Astrocyte of the hippocampus (primary cell): ENCODE measurements at places on chromosomes 7 and 10.

DNA sequence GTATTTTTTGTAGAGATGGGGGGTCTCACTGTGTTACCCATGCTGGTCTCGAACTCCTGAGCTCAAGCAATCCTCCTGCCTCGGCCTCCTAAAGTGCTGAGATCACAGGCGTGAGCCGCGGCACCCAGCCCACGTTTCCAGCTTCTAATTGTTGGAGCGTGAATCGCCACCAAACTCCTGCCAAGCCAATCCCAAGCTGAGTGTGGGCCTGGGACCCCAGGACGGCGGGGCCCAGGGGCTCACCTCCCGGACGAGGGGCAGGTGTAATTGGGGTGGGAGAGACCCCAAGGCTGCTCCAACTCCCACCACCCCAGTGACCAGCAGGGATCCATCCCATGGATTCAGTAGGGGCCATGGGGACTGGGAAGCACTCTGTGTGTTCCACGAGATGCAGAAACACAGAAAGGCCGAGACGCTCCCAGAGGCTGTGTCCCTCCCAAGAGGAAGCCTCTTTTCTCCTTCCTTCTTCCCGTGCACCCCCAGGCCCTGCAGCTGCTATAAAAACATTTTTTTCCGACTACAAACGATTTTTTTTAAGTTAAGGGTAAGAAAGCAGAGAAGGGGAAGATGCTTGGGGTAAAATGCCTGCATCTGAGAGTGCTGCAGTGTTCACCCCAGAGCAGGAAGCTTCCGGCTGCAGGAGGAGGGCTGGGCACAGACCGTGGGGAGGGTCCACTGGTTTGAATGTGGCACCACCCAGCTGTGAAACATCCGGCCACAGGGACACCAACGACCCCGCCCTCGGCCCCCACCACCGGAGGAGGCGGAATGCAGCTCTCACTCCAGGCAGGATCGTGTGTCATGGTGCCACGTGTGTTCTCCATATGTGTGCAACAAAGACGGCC is 76.5 kb downstream of the MICALL2 start:
- no peak for DNase-seq

GRCh38 chr7:127635659-127636285 is 16.2 kb upstream of the SND1 start:
- DNase-seq = no peak

- no peak for DNase-seq
These were observed 37.6 kb downstream of the PPIF start for GRCh38 chr10:79384773-79385391.

DNA sequence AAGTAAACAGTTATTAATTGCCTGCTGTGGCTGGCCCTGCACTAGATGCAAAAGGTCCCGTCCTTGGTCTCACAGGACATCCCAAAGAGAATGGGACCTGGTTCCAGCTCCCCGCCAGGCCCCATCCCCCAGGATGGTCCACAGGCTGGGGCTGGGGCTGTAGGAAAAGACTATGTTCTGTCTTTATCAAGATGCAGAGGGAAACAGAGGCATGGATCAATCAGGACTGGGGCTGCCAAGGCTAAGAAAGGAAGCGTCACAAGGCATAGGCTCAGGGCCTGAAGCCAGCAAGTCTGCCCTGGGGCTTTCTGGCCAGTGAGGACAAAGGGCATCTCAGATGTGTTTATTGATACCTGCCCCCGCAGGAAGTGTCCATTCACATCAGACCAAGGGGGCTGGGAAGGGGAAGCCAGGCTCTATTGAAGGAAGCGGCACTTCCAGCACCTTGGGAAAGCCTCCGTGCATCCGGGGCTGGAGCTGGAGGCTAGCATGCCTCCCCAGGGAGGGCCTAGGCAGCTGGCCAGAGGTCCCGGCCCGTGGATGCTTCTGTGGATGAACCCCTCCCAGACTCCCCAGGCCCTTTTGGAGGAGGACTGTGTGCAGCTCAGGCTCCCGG is 5.8 kb downstream of the VSIR start:
- DNase-seq = peak; percentile 34

DNA sequence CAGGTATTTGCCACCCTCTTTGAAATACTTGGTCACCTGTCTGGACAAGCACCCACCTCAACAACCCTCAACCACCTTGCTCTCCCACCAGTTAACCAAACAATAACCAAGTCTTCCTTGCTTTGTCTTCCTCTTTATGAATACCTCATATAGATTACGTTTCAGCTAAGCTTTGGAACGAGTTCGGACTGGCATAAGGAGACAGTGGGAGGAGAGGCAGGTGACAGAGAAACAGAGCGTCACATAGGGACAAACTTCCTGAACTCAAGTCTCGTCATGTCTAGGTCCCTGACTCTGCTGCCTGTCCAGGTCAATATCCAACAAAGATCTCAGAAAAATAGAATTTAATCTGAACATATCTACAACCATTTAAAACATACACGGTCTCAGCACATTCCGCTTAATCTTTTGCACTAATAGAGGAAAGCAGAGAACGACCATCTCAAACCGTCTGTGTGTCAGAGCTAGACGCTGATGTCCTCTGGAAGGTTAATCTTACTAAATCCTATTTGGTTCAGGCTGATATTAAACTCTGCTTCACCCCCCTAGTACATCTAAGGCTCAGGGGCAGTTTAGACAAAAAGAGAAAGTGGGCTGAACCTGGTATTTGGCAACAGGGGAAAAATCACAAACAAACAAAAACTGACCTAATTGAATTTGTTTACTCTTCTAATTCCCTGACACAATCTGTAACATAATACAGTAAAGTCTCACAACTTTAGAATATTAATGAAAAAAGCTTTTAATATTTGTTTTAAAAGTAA is 26.4 kb upstream of the SVOPL start:
- DNase-seq = no peak

GRCh38 chr7:11539853-11540252 is 292.1 kb downstream of the THSD7A start:
- peak; percentile 2 for DNase-seq

DNA sequence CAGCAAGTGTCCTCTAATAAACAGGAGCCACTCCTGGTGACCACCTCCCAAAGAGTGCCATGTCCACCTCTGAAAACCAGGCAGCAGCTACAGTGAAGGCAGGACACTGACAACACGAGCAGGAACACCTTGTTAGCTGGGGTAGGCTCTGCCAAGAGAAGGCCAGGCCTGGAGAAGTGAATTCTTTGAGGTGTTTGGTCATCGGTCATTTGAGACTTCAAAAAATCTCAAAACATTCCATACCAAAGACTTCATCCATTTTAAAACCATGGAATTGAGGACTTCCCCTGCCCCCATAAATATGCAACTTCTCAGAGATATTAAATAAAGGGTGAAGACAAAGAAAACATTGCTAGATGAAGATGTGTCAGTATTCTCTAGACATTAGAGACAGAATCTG is 28.4 kb upstream of the OPALIN start:
- peak; percentile 58 for DNase-seq

GRCh38 chr10:20988357-20988983 is 91.4 kb upstream of the NEBL start:
- DNase-seq = no peak

- no peak for DNase-seq
These were observed 328.5 kb downstream of the ADARB2 start for GRCh38 chr10:1408651-1409367.

GRCh38 chr10:110368556-110368955 is 63.8 kb upstream of the SMNDC1 start:
- DNase-seq = no peak

GRCh38 chr7:74002474-74003017 is 25.4 kb upstream of the ELN start:
- DNase-seq = peak; percentile 93

GRCh38 chr7:70034999-70035398 is 436.7 kb downstream of the AUTS2 start:
- DNase-seq = peak; percentile 36

- no peak for DNase-seq
These were observed 17.3 kb downstream of the SYPL1 start for GRCh38 chr7:106094780-106095179.

DNA sequence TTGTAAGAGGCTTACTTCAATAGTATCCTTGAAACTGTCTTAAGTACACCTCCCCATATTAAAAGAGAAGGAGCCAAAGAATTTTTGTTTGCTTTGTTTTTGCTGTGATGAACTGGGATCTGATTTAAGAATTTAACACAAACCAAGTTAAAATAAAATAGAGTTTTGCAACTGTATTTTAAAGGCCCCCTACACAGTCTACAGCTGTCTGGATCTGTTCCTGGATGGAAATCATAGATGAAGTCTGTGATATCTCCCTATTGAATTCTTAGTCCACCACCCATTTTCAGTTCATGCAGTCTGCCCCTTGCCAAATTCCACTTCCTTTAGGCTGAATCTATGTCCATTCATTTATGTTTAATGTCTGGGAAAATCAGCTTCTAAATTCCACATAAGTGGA is 169.8 kb upstream of the MEOX2 start:
- DNase-seq = no peak

- peak; percentile 71 for DNase-seq
These were observed 70.6 kb downstream of the CDK6 start for GRCh38 chr7:92765725-92766124.

DNA sequence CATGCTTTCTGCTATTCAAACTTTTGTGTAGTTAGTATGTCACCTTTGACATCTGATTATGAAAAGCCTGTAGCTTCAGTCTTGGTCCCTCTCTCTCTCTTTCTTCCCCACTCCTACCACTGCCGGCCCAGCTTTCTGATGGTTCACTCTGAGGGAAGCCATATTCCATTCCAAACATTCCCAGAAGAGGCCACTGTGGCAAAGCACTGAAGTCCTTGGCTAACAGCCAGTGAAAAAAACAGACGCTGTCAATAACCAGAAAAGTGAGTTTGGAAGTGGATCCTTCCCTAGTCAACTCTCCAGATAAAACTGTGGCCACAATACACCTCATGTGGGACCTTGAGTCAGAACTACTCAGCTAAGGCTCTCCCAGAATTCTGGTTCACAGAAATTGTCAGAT is 950.7 kb upstream of the PHF14 start:
- DNase-seq = peak; percentile 75

DNA sequence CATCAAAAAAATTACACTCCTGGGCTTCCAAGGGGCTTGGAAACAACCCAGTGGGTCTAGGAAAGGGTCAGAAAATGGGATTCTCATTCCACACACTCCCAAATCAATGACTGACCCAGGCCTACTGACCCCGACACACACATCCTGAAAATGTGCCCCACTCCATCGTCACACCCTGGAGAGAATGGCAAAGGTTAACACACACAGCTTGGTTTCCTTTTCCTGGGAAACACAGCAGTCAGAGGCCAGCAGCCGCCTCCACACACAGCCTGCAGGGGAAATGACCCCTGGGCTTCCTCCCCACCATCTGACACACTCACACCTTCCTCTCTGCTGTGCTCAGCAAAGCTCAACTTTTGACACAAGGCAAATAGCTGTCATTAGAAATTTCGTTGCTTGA is 42.9 kb downstream of the SH3PXD2A start:
- no peak for DNase-seq

- DNase-seq = no peak
These were observed 236.6 kb upstream of the MYO3A start for GRCh38 chr10:25697412-25697811.

GRCh38 chr7:64863021-64863420 is 40.1 kb upstream of the ZNF273 start:
- no peak for DNase-seq

GRCh38 chr10:24313283-24313682 is 104.3 kb downstream of the KIAA1217 start:
- DNase-seq = no peak

DNA sequence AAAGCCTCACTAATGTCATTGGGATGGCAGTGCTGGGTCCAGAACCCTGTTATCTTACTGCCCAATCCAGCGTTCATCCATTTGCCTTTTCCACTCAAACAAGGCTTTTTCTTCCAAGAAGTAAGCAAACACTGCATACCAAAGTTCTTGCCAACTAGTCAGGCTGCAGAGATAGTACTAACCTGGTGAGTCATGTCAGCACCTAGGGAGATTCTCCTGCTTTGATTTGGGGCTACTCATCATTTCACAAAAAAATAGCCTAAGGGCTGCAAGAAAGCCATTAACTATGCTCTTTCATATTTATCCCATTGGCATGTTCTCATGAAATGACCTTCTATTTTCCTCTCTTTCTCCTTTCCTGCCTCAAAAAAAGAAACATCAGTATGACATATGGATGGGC is 142.6 kb downstream of the TWIST1 start:
- DNase-seq = peak; percentile 33

DNA sequence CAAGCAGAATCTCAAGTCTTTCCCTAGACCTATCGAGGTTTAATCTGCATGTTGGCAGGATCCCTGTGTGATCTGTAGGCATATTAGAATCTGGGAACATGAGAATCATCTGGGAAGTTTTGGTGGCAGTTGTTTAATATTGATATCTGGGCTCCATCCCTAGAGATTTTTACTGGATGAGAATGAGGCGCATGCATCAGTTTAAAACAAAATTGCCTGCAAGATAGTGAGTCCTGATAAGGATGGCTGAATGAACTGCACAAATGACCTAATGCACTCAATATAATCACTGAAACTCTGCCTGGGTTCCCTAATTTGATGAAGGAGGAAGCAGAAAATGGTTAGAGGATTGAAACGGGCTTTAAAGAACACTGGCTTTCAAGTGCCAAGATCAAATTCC is 218.0 kb downstream of the FGFR2 start:
- no peak for DNase-seq

GRCh38 chr7:65404020-65404419 is 30.4 kb downstream of the ZNF92 start:
- DNase-seq = no peak

DNA sequence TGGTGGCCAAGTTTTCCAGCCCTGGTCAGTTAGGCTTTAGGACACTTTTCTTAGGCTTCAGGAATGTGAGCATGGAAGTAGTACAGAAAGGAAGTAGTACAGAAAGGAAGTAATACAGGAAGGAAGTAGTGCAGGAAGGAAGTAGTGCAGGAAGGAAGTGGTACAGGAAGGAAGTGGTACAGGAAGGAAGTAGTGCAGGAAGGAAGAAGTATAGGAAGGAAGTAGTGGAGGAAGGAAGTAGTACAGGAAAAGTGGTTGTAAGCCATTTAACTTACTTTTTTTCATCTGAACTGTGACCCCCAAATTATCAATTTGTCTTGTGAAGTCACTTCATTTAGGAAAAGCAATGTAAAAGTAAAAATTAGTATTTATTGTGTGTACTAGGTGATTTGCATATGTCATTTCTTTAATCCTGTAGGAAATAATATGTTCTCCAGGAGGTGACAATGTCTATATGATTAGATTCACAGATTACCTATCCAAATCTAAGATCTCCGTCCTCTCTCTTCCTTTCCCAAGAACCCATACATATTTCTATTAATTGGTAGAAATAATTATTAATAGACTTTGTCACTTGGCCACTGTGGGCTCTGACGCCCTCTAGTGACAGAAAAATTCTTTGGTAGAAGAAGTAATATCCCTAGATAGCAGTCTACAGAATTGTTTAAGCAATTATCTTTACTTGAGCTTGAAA is 3.9 kb upstream of the FAS start:
- peak; percentile 61 for DNase-seq
